Left hindlimb (tissue), 1 donor: ENCODE measurements at places on chromosomes 7 and 10.

DNA sequence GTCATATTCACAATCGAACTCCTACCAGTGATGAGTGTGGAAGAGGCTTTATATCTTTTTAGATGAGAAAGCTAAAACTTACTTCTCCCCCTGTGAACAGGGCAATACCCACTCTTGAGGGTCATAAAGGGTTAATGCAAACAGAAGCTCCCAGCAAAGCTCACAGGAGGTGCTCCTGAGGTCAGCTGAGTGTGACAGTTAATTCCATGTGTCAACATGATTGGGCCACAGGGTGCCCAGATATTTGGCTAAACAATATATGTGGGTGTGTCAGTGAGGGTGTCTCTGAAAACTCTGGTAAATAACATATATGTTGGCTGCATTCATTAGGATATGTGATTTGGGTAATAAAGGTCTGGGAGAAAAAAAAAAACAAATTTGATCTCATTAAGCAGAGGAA is 86.0 kb downstream of the HIP1 start:
- no peak for DNase-seq

DNA sequence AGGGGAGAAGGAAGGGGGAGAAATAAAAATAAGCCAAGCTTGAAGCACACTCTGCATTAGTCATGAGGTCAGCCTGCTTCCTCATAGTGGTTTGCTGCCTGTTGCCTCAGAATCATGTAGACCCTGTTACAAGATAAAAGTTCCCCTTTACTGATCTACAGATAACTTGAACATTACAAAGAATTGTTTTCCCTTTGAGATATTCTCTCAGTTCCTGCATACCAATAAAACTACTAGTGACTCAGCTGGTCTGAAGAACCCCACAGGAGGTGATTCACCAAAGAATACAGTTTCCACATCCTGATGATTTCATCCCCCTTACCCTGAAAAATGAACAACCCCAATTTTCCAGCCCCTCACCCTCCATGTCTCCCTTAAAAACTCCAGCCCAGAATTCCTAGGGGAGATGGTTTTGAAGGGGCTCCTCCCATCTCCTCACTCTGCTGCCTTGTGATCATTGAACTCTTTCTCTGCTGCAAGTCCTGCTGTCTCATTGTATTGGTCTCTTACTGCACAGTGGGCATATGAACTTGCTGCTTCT is 31.5 kb upstream of the NRP1 start:
- no peak for DNase-seq

GRCh38 chr10:14244147-14244546 is 86.6 kb downstream of the FRMD4A start:
- no peak for DNase-seq

- no peak for DNase-seq
Observed at GRCh38 chr10:93182790-93183189, 109.1 kb downstream of the CYP26A1 start.

GRCh38 chr10:29430101-29430500 is 141.2 kb downstream of the LYZL1 start:
- no peak for DNase-seq

GRCh38 chr10:77835669-77836086 is 90.9 kb downstream of the DLG5 start:
- DNase-seq, result no peak

DNA sequence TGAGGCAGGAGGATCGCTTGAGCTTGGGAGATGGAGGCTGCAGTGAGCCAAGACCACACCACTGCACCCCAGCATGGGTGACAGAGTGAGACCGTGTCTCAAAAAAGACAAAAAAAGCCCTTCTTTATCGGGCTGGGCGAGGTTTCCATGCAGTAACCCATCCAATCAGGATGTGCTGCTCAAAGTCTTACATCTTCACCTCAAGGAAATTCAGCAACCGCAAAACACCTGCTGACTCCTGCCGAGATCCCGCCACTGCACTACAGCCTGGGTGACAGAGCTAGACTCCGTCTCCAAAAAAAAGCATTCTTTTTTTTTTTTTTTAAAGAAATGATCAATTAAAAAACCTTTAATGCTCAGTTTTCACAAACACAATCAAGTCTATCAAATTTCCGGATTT is 75.7 kb upstream of the KCTD7 start:
- DNase-seq, result no peak

- no peak for DNase-seq
Observed at GRCh38 chr7:152180587-152180986, 155.1 kb downstream of the GALNT11 start.
